ENCODE measurements at places on chromosomes 5 and 9.

DNA sequence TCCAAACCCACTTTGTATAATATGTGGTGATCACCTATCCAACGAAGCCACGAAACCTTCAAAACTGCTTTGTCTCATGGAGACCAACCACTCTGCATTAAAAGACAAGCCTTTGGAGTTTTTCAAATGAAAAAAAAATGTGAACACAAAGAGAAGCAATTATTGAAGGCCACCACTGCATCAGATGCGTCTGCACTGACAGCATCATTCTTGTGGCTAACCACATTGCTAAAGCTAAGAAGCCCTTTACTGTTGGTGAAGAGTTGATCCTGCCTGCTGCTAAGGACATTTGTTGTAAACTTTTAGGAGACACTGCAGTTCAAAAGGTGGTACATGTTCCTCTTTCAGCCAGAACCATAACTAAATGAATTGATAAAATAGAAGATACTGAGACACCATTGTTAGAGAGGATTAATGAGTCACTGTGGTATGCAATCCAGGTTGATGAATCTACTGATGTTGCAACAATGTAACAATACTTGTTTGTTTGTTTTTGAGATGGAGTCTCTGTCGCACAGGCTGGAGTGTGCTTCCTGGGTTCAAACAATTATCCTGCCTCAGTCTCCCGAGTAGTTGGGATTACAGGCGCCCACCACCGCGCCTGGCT lies 45.4 kb downstream of the TAF11L14 start:
- DNase-seq = no peak

DNA sequence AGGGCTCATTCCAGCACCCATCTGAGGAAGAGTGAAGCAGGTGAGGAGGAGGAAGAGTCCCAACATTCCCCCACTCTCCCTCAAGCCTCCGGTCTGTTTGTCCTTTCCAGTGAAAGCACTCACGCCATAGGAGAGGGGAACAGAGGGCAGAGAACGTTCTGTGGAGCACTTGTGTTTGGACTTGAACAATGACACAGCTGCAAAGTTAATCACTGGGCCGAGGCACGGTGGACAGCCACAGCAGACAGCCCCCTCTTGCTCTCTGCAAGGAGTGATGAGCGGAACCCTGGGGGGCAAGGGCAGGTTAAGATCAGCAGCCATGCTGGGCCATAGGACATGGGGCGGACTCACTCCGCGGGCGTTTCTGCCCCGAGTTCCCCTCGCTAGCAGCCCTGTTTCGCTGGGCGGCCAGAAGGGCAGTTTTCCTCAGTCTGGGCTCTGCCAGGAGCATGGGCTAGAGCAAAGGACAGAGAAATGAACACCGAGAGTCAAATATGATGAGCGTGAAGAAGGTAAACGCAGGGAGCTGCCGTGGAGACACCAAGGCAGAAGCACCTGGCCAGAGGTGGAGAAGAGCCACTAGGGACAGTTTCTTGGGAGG lies 185.7 kb downstream of the GAPVD1 start:
- DNase-seq = no peak

DNA sequence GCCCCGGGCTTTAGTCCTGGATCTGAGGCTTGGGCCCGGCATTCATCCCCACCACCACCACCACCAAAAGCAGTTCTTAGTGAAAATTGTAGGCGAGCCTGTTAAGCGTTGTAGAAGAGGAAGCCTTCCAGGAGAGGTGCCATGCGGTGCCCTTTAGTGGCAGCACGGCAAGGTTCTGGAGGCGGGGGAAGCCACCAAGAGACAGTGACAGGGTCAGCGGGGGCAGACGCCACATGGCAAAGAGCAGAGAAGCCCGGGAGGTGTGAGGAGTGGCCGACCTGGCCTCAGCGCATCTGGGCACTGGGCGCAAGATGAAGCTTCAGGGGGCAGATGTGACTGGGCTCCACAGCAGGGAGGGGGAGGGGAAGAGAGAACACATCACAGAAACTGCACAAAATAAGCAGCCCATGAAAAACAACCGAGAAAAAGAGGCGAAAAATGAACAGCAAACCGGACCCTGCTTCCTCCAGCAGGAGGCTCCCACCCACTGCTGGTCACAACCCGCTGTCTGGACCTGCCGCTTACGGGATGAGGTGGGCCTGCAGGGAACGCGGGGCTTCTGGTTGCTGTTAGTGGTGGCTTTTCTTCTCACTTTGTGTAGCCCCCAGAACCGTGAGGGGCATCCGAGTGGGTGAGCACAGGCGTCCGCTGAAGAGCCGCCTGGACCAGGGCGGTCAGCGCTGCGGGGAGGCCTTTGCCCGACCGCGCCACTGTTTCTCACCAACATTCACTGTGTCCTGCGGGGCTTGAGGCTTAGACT lies 4.3 kb downstream of the LRRC14B start:
- DNase-seq = no peak

DNA sequence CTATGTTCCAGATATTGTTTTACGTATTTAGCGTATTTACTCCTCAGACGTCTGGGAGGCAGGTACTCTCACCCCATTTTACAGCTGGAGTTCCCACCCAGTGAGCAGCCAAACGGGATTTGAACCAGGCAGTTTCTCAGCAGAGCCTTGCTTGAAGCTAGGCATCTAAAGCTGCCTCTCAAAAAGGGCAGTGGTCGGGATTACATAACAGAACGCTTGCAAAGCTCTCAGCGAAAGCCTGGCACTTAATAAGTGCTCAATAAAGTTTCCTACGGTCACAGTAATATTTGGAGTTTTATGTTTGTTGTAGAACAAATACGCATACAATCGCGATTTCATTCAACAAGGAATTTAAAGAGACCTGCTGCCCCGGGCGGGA lies 286 bp upstream of the BSPRY start:
- no peak for DNase-seq

- DNase-seq = no peak
These were observed 64.3 kb upstream of the GARNL3 start for GRCh38 chr9:127200106-127200862.

GRCh38 chr5:67361932-67362729 lies 165.5 kb upstream of the CD180 start:
- peak; percentile 32 for DNase-seq

- DNase-seq = no peak
These were observed 382.1 kb downstream of the CDH18 start for GRCh38 chr5:19605846-19606407.

- peak; percentile 59 for DNase-seq
These were observed 294.7 kb downstream of the NSG2 start for GRCh38 chr5:174340226-174340625.

GRCh38 chr5:41507501-41507900 lies 2.9 kb downstream of the PLCXD3 start:
- no peak for DNase-seq

DNA sequence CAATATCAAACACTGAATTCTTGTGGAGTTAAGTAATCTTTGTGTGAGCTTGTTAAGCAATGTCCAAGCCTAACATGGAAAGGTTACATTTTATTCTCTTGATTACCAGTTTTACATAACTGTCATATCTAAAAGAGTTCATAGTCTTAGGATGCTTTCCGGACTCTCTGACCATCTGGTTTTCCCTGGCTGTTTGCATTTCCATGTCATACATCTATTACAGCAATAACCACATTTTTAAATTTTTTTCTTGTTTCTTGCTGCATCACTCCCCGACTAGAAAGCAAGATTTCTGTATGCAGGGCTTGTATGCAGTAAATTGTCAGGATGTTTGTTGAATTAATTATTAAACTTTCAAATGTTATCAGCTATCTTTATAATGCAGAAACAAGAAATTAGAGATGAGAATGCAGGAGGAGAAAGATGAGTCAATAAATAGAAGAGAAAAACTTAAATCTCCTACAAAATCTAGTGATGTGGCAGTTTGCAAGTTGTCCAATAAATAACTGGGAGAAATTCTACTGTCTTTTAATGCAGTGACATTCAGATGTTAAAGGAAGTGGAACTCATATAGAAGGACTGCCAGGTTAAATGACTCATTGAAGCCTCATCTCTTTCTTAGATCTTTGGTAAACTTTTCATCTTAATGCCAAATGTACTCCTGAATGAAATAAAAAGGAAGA lies 179.6 kb upstream of the SGCD start:
- DNase-seq = peak; percentile 75

- no peak for DNase-seq
These were observed 211.3 kb downstream of the FAM114A2 start for GRCh38 chr5:153827397-153827796.

GRCh38 chr5:168123631-168124528 lies 167.6 kb upstream of the WWC1 start:
- no peak for DNase-seq

GRCh38 chr5:127602481-127602880 lies 46.4 kb upstream of the CTXN3 start:
- DNase-seq = no peak

GRCh38 chr9:133458643-133459312 lies 1.0 kb upstream of the CACFD1 start:
- DNase-seq = no peak

DNA sequence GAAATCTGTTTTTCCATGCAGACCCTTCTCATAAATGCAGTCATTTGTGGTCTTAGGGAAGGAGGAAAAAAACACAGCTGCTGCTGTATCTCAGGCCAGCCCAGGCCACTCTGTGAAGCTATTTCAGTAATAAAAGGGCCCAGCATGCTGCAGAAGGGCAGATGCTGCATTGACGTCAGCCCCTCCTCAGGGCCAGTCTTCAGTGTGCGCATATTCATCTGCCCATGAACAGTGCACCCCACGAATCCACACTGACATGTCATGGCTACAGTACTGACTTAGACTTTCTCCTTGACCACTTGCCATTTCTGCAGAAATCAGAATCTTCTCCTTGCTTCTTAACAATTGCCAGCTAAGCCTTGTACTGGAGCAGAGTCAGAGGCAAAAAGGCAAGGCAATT lies 304.7 kb downstream of the GABRG2 start:
- DNase-seq = no peak

GRCh38 chr5:91541696-91542095 lies 158.6 kb upstream of the ARRDC3 start:
- DNase-seq = peak; percentile 53

DNA sequence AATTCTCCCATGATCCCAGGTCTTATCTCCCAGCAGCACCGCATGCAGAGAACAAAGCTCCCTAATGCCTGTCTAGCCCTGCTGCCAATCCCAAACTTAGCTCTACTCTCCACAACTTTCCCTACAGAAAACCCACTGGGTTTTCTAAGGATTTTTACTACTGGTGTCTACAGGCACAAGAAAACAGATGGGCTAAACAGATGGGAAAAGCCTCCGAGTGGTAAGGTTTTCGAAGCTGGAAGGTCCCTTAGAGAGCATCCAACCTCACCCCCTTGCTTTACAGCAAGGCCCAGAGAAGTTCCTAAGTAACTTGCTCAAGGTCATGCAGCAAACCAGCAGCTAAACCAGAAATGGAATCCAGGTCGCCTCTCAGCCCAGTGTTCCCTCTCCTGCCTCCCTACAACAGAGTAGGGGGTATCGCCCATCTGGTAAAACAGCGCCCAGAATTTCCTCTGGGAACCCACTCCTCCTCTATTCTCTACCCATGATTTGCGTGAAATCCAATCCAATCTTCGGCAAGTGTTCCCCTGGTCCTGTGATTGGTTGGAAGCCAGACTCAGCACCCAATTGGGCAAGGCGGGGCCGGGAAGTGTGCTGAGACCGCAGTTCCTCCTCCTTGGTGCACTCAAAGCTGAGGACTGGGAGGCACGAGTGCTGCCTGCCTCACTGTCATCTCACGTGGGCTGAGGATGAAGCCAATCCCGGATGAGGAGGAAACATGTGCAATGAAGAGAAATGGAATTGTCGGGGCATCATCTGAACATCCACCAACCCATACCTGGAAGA lies 20.8 kb downstream of the CPLX2 start:
- DNase-seq = no peak

DNA sequence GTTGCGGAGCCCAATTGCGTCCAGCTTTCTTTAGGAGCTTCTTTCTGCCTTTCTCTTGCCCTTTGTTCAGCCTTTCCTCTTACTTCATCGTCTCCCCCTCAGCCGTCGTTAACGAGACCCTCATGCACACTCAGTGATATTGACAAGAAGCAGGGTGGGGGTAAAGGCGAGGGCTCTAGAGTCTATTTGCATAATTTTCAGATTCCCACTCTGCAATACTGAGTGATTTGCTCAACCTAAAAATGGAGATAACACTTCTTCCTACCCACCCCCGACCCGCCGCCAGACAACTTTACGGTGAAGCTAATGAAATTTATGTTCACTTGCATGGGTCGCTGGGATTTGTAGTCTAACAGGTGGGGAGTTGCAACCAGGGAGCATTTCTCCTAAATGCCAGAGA lies 1.3 kb upstream of the TBC1D2 start:
- DNase-seq = no peak

GRCh38 chr9:136726631-136727191 lies 14.3 kb downstream of the DIPK1B start:
- peak; percentile 51 for DNase-seq

DNA sequence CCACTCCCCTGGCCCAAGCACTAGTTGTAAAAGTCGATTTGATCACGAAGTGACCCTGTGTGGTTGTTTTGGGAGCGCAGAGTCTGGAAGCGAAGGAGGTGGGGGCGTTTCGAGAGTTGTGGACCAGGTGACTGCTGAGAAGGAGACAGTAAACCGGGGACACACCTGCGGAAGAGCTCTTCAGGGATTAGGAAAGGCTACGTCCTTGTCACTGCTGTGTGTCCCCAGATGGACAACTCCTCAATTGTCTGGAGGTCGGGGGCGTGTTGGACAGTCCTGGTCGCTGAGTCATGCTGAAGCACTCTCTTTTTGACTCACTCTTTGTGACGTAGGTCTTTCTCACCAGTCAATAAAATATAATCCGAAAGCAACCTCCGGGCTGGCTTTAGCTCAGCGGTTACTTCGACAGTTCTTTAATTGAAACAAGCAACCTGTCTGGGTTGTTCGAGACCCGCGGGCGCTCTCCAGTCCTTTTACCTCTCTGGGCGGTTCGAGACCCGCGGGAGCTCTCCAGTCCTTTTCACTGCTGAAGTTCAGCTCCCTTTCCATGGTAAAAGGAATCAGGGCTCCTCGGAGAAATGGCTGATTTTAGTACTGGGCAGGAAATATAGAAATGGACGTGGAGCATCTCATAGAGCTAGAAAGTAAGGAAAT lies 10.8 kb downstream of the ZMAT2 start:
- peak; percentile 98 for DNase-seq

DNA sequence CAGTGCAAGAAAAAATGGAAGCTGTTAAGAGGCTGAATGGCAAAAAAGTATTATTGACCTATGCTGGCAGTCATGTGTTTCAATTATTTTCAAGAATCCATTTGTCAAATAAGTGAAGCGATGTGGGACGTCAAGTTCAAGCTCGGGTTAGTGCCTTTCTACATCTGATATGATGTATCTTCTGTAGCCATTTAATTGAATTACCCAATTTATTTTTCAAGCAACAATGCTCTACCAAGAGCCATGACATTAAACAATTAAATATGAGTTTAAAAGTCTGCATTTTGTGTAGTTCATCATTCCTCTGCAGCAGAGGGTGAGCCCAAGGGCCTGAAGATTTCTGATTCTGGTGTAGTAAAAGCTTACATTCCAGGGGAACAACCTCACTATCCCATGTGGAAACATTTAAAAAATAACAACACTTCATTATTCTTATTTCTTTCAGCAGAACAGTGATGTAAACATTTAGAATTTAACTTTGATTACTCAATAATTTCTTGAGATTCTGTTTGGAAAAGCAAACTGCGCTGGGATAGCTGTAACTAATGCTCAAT lies 619.7 kb upstream of the ARRDC3 start:
- no peak for DNase-seq
